ENCODE measurements at places on chromosomes 6 and 20.
A peak's percentile ranks its signal among the peaks of the same experiment; 100 is the strongest.

- no peak for DNase-seq
These were observed 6.7 kb downstream of the PABPC1L start for GRCh38 chr20:44916586-44916985.

- DNase-seq, result no peak
These were observed 187.8 kb downstream of the SASH1 start for GRCh38 chr6:148530394-148530953.

- DNase-seq, result no peak
These were observed 51.2 kb downstream of the C6orf52 start for GRCh38 chr6:10643201-10643651.

DNA sequence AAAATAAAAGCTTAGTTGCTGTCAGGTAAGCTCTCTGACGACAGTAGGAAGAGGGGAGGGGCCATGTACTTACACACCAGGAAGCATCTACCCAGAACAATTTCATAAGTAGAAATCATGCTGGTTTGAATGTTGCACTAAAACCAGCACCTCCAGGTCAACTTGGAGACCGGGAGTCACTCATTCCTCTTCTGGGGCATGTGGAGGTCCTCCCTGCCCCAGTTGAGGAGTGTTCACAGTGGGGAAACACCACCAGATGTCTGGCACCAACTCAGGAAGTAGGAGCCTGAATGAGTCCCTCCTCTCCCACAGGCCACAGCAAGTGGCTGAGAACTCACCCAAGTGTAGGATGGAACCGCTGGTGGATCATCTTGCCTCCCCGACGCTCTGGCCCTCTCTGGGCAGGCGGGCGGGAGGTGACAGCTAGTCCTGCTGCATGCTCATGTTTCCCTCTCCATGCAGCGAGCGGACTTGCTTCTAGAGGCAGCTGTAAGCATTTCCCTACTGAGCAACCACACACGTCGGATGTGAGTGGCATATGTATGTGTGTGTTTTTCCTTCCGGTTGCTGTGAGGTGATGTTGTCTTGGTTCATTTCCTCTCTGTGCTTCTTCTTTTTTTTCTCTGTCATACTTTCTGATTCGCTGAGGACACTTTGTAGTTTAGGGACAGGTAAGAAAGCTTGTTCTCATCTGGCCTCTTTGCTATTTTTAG is 149.5 kb upstream of the NEDD9 start:
- DNase-seq, result peak; percentile 53

DNA sequence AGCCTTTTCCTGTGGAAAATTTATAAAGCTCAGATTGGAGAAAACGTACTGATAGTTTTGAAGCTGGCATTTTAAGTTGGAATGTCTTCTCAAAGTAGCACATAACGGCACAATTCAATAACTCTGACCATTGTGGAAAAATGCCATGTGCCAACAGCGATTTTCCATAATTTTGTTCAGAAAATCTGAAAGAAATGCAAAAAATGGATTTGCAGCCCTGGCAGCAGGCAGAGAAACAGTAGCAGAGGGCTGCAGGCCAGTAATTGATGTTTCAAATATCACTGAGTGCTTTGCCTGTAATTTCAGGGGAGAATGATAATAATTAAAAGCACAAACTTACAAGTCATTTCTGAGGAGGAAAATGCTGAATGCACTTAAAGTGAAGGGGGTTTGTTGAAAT is 507.4 kb downstream of the MAFB start:
- no peak for DNase-seq

- DNase-seq, result no peak
These were observed 93.6 kb downstream of the RIMS1 start for GRCh38 chr6:71979911-71980310.

GRCh38 chr6:33652002-33652401 is 30.9 kb downstream of the ITPR3 start:
- no peak for DNase-seq

GRCh38 chr6:118869350-118869749 is 24.6 kb upstream of the ASF1A start:
- no peak for DNase-seq

DNA sequence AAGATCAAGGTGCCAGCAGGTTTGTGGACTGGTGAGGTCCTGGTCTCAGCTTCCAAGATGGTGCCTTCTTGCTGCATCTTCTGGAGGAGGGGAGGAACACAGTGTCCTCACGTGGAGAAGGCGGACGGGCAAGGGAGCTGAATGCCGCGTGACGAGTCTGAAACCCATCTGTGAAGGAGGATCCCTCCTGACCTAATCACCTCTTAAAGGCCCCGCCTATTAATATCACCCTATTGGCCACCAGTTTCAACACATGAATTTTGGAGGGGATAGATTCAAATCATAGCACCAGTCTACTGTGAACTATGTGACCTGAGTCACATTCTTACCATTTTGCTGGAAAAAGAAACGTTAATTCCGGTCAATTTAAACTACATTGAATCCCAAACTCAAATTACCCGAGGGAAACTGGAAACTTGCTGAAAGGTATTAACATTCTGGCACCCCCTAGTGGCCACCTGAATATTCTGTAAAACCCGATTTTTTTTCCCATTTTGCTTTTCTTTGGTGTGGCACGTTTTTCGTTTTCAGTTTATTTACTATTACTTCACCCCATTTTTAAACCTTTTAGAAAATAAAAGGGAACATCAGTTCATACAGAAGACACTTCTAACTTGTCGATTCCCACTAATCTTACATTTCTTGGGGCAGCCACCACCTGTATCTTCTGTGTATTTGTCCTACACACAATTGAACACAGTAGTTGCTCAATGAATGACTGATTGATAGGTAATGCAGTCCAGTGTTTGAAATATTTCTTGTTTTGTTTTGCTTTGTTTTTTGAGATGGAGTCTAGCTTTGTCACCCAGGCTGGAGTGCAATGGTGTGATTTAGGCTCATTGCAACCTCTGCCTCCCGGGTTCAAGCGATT is 17.9 kb upstream of the CCDC170 start:
- DNase-seq, result peak; percentile 6

GRCh38 chr6:169689287-169689686 is 12.5 kb downstream of the WDR27 start:
- DNase-seq, result no peak
